Stimulated activated CD4-positive, alpha-beta T cell treated with anti-CD3 and anti-CD28 coated beads, Interleukin-4, amount 100 ng/mL, for 4 hours (primary cell): ENCODE measurements at places on chromosomes 13 and 19.

DNA sequence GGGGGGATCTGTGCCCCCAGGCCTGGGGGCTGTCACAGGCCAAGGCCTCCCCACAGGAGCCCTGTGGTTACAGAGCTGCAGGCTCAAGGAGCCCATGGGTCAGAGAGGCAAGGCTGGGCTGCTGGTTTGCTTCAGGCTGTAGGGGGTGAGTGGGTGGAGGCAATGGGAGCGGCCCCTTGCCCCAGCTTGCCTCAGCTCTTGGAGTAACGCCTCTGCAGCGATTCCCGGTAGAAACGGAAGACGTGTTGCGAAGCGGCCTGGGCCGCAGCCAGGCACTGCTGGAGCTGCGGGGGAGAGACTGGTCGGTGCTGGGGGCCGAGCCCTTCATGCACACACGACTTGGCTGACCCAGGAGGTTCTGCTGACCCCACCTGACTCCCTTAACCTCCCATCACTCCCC lies 10.1 kb downstream of the TMEM91 start:
- DNase-seq, result no peak

GRCh38 chr19:14511229-14511593 lies 7.0 kb downstream of the DNAJB1 start:
- DNase-seq, result no peak

DNA sequence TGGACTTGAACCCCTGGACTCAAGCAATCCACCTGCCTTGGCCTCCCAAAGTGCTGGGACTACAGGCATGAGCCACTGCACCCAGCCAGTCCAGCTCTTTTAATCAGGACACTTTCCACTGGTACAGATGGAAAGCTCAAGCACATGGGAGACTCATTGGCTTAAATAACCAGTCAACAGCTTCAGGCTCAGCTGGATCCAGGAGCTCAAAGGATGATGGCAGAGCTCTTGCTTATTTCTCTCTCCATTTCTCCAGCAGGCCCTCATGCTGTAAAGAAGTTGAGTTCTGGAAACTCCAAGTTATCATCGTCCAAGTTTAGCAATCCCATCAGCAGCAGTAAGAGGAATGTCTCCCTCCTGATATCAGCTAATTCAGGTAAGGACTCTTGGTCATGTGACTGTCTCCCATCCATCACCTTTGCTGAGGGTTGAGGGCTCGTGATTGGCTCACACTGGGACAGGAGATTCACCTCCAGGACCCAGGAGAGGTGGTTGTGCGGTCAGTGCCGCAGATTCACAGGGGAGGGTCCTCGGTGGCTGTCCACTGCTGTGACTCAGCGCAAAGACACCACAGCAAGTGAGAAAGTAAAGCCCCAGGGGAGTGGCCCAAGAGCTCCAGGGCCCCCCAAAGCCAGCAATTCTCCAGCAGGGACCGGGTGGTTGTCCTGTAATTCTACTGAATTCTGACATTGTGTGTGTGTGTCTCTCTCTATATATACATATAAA lies 5.1 kb downstream of the CCL25 start:
- no peak for DNase-seq

- DNase-seq, result no peak
Observed at GRCh38 chr13:91193358-91193757, 154.1 kb upstream of the MIR17HG start.

DNA sequence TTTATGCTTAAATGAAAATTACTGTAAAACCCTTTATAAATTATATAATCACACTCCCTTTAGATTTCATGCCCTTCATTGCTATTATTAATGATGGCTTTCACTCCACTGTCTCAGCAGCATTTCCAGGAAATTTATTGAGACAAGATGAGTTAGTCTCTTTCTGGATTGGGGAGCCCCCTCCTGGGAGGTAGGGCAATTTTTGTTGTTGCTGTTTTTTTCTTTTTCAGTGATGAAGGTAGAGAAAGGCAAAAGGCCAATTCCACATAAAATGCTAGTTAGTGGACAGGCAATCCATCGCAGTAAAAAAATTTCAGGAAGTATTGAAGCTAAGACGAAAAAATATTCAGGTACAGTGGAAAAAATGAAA lies 80.2 kb downstream of the TEX26 start:
- no peak for DNase-seq

DNA sequence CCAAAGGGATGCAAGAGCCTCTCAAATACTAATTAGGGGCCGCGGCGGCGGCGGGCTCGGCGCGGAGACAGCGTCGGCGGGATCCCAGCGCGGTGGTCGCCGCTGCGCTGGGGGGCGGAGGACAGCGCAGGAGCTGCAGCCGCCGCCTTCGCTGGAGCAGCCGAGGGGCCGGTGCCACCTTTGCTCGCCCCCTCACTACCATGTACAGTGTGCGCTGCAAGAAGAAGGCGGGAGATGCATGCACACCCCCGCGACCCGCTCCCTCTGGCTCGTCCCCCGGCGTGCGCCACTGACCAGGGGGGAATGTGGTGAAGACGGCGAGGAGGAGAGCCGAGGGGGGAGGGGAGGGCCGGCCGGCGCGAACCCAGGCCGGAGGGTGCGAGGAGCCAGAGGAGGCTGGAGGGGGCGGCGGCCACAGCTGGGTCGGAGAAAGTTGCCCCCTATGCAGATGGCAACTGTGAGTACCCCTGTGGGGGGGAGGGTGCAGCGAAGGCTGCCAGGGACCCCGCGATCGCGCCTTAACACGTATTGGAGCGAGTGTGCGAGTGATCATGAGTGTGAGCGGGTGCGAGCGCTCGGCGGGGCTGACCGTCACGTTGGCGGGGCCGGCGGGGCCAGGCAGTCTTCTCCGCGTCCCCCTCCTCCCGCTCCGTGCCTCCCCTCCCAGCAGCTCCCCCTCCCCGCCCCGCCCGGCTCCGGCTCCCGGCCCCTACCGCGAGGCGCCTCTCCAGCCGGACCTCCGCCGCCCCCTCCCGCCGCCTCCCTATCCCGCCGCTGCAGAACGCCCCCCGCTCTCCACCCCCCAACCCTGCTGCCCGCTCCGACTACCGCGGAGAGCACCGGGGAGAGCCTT lies 808 bp downstream of the SLITRK5 start:
- no peak for DNase-seq

GRCh38 chr19:14096272-14096992 lies 5.9 kb upstream of the SAMD1 start:
- no peak for DNase-seq

- DNase-seq, result no peak
Observed at GRCh38 chr19:6679139-6679538, 9.2 kb upstream of the TNFSF14 start.

- no peak for DNase-seq
Observed at GRCh38 chr19:18995804-18996241, 37.5 kb downstream of the SUGP2 start.

- no peak for DNase-seq
Observed at GRCh38 chr19:38400361-38400760, 2.5 kb upstream of the FAM98C start.

DNA sequence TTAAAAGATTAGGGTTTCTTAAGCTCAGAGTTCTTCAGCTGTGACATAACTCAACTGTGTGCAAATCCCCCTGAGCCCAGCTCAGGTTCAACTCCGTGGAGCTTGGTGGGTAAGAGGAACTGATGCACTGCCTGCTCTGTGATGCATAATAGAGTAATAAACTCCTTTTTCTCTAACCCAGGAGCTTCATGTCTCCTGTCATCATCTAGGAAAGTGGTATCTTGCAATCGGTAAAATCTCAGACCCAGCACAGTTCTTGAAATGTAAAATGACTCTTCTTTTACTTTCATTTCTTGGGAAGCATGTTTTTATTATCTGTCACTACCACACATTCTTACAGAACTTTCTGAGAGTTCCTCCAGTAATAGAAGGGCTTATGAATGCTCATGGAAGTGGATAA lies 123.8 kb upstream of the PCDH9 start:
- no peak for DNase-seq

- no peak for DNase-seq
Observed at GRCh38 chr19:22286151-22286810, at the start of gene ZNF729. Gene ZNF729, plus strand, starts transcription at chr19:22286441. Its CDS starts 85 bp downstream, at chr19:22286526.

GRCh38 chr13:54449922-54450321 lies 1421.3 kb downstream of the OLFM4 start:
- no peak for DNase-seq

GRCh38 chr13:45604892-45605291 lies 10.6 kb downstream of the ERICH6B start:
- no peak for DNase-seq

GRCh38 chr13:67299072-67299635 lies 69.0 kb upstream of the PCDH9 start:
- DNase-seq, result no peak

- DNase-seq, result no peak
Observed at GRCh38 chr13:25766991-25767390, 284.8 kb downstream of the SHISA2 start.

DNA sequence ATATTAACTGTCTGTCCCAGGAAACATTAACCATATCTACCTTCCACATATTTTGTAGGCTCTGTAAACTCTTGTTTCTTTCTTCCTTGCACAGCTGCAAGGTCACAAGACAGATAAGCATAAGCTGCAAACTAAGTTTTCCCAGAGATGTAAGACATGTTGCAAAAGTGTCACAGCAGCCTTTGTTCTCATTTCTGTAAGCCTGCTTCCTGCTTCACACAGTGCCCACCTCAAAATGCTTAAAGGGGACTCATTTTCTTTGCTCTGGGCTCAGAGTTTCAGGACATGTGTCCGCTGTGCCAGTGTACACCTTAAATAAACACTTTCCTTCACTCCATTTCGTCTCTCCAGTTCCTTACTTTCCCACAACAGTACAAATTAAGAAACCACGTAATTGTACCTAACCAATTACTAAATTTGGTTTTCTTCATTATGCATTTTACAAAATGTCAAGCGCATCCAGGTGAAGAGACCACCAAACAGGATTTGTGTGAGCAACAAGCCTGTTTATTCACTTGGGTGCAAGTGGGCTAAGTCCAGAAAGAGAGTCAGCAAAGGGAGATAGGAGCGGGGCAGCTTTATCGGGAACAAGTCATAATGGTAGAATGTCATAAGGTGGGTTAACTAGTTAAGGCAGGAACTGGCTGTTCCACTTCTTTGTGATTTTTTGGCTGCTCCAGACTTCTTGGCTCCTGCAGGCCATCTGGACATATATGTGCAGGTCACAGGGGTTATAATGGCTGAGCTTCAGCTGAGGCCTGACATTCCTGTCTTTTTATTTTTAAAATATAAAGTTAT lies 12.7 kb upstream of the ZNF431 start:
- no peak for DNase-seq

DNA sequence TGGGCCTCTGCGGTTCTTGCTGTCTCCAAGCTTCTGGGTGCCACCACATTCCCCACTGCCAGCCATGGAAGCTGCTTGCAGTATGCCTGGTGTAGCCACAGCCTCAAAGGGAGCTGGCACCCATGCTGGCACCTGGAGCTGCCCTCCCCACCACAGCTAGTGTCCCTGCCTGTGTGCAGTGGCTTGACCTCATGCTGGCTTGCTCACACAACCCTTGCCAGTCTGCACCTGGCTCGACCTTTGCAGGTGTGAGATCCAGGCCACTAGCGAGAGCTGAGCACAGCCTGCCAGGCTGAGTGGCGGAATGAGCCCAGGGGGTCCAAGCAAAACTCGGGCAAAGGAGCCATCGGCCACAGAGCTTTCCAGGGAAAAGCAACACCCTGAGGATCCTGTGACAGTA lies 236.7 kb upstream of the CSNK1A1L start:
- no peak for DNase-seq

- no peak for DNase-seq
Observed at GRCh38 chr13:23630349-23631093, 60.3 kb downstream of the TNFRSF19 start.

- DNase-seq, result no peak
Observed at GRCh38 chr13:26946684-26947343, 186.2 kb upstream of the GPR12 start.

DNA sequence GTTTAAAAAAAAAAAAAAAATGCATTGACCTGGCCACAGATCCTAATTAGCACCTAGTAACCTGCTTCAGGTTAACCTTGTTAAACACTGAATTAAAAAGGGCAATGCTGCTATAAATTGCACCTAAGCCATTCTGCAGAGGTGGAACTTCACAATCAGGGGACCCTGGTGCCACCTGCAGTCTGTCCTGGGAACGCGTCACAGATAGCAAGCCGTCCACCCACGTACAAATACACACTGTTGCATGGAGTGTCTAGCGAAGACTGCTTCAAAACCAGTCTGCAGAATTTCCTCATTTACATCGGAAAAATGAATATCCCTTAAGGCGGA lies 169.3 kb downstream of the COL4A1 start:
- peak; percentile 55 for DNase-seq

DNA sequence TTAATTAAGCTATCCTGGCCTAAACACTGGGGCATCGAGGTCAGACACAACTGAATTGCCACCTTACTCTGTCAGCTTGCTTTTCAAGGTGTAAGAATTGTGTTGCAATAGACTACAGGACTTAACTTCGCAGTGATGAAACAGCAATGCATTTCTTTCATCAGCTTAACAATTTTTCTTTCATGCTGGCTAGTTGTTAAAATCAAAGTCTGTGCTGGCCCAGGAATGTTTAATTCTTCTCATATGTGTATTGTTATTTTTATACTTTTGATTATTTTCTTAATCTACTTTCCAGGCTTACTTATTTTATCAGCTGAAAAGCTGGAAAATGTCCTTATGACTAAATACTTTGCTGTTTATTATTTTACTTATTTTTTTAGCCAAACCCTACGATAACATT lies 79.7 kb downstream of the EFNB2 start:
- no peak for DNase-seq

GRCh38 chr19:30288911-30289310 lies 83.3 kb upstream of the ZNF536 start:
- DNase-seq, result no peak

DNA sequence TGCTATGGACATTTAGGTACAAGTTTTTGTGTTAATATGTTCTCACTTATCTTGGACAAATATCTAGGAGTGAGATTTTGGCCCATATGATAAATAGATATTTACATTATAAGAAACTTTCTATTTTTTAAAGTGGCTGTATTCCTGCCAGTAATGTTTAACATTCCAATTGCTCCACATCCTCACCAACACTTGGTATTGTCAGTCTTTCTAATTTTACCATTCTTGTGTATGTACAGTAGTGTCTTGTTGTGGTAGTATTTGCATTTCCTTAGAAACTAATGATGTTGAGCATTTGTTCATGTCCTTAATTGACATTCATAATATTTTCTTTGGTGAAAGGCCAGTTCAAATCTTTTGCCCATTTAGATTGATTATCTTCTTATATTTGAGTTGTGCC lies 171.4 kb upstream of the TSHZ3 start:
- DNase-seq, result no peak

DNA sequence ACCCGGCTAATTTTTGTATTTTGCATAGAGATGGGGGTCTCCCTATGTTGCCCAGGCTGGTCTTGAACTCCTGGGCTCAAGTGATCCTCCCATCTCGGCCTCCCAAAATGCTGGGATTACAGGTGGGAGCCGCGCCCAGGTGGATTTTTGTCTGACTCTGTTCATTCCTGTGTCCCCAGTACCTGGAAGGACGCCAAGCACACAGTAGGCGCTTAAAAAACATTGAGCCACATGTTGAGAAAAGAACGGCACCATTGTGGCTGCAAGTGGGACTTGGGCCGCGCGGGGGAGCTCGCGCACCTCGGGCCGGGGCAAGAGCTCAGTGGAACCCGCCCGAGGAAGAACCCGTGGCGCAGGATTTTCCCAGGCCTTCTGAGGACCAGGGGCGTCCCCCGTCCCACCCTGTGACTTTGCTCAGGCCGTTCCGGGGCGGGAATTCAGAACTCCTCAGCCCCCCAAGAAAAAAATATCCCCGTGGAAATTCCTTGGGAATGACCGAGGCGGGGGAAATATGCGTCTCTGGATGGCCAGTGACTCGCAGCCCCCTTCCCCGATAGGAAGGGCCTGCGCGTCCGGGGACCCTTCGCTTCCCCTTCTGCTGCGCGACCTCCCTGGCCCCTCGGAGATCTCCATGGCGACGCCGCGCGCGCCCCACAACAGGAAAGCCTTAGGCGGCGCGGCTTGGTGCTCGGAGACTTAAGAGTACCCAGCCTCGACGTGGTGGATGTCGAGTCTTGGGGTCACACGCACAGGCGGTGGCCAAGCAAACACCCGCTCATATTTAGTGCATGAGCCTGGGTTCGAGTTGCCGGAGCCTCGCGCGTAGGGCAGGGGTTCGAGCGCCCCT lies 1.4 kb upstream of the ICAM1 start:
- DNase-seq, result peak; percentile 88
